ENCODE measurements at places on chromosomes 6 and 20.

- no peak for DNase-seq
Measured at GRCh38 chr6:29375191-29375590, at the start of gene OR12D3. OR12D3 (minus strand) TSS chr6:29375291; CDS start chr6:29375287, 4 bp downstream.

DNA sequence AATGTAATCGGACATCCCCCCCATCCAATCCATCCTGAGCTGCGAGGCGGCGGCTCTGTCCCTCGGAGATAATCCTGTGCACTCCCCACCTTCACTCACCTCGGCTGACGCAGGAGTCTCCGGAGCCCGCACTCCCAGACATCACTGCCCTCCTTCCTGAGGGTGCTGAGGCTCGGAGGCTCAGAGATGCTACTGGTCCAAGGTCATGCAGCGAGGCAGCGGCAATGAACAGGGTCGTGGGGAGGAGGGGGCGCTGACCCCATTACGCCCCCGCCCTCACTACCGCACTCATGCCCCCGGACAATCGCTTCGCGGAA is 485 bp downstream of the ADISSP start:
- DNase-seq, result no peak

DNA sequence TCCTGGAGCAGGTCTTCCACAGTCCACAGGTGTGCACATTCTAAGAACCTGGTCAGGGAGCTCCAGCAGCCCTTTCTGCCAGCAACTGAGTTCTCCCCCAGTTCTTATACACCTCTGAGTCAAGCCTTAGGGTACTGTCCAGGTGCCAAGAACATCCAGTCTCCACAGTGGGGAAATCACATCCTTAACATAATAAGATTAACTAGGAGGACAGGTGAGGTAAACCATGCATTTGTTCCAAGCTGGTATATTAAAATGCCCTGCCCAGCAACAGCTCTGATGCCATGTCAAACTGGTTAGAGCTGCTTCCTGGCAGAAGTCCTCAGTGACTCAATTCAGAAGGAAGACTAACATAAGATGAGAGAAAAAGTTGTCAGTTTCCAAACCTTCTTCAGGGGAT is 303.9 kb upstream of the SGK1 start:
- no peak for DNase-seq

GRCh38 chr6:119137194-119138072 is 59.0 kb upstream of the FAM184A start:
- no peak for DNase-seq

- no peak for DNase-seq
Measured at GRCh38 chr20:32709632-32710121, 33.6 kb downstream of the COMMD7 start.

DNA sequence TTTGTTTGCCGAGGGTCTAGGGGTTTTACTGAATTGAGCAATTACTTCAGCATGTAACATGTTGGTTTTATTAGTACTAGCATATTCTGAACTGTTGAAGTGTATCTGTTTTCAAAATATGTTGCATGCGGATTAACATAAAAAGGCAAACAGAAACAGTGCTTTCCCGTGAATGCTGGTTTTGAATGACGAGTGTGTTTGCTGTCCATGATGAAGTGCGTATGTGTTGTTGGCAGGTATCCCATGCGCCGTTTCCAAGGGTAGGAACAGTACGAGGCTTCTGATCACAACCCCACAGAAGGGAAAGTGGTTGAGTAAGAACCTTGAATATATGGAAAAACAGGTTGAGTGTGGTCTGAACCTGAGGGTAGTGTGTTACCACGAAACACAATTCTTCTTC is 232.9 kb downstream of the SAMD5 start:
- DNase-seq, result peak; percentile 26

- DNase-seq, result no peak
Measured at GRCh38 chr6:43239054-43239453, 4.2 kb upstream of the TTBK1 start.

DNA sequence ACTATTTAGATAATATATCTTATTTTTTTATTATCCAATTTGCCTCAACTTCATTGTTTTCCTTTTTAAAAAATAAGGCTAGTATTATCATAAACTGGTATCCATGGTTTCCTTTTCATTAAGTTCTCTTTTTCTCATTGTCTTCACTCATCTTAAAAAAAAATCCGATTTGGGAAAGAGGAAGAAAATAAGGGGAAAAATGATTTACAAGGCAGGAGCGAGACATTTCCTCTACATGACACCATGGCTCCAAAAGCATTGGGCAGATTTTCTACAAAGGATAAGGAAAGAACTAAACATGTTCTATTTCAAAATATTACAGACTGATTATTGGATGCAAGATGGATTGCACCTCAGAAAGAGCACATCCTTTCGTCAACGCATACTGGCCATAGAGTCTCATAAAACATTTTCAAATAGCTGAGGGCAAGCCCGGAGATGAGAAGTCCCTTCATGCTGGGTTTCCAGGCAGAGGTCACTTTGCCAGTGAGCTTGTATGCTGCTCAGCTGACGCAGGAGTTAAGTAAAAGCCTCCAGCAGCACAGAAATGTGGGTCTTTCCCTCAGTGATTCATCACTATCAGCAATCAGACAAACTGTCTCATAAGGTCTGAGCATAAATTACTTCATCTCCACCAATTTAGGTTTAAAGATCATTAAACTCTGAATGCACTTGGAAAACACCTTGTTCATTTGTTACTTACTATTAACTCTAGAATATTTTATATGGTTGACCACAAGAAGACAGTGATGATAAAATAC is 129.0 kb upstream of the TNFAIP3 start:
- DNase-seq, result peak; percentile 20

- DNase-seq, result no peak
Measured at GRCh38 chr6:36616893-36617521, 22.8 kb downstream of the SRSF3 start.
